ENCODE measurements at places on chromosomes 2 and 18.

DNA sequence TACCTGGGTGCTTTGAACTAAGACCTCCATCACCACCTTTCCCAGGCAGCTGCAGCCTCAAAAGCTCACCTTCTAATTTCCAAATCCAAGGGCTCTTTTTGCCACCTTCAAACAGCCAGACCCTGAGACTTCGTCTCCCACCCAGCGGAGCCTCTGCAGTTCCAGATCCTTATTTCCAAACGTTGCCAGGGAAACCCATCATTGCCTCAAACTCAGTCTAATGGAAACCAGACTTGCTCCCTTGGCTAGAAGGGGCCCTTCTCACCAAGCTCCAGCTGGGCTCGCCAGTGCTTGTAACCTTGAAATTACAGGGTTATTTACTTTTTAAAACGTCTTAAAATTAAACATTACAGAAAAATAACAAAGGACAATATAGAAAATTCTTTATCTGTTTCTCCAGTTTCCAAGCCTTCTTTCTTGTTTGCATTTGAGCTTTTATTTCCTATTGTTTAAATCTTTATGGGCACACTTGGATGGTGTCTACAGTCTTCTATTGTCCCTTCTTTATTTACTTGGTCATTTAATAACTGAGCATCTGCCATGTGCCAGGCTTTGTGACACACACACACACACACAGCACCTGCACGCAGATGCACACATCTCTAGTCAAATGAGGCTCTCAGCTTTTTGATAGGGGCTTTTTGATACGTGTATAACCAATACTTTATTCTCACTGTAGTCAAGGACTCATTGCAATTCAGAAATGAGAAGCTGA is 36.1 kb downstream of the TRPM8 start:
- ATAC-seq, result peak; percentile 57

DNA sequence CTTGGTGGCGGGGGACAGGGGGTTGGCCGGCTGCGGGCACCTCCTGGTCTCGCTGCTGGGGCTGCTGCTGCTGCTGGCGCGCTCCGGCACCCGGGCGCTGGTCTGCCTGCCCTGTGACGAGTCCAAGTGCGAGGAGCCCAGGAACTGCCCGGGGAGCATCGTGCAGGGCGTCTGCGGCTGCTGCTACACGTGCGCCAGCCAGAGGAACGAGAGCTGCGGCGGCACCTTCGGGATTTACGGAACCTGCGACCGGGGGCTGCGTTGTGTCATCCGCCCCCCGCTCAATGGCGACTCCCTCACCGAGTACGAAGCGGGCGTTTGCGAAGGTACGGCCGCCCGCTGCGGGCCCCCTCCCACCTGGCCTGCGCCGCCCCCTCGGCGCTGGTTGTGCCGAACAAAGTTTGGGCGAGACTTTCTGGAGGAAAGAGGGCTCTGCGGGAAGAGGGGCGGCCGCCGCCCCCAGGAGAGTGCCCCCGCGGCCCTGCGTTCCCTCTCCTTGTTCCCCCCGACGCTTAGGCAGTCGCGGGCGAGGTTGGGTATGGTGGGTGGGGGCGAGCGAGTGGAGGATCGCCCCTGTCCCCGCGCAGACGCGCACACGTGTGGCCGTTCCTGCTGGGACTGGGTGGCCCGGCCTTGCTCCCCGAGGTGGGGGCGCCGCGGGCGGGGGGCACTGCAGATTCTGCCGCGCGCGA is 866 bp downstream of the CRIM1 start:
- no peak for ATAC-seq

DNA sequence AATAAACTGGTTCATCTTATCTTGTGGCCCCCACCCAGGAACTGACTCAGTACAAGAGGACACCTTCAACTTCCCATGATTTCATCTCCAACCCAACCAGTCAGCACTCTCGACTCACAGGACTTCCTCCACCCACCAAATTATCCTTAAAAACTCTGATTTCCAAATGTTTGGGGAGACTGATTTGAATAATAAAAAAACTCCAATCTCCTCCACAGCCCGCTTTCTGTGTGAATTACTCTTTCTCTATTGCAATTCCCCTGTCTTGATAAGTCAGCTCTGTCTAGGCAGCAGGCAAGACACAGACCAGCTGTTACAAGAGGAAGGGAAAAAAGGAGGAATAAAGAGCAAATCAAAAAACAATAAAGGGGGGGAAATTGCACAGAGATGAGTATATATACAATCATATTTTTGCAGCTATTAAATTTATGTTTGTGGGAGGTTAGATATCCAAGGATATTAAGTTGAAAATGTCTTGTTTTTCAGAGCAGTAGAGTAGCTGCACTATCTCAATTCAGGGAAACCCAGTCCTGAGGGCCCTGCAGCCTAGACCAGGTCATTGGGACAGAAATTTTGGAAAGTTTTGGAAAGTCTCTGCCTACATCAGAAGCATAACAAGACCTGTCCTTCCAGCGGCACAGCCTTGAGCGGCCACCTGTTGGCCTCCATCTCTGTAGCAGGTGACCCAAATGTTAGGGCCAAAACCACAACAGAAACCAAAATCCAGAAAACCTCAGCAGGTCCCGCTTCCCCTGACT is 32.8 kb upstream of the SIGLEC15 start:
- peak; percentile 19 for ATAC-seq

GRCh38 chr2:202608142-202608852 is 26.5 kb upstream of the FAM117B start:
- ATAC-seq, result no peak

DNA sequence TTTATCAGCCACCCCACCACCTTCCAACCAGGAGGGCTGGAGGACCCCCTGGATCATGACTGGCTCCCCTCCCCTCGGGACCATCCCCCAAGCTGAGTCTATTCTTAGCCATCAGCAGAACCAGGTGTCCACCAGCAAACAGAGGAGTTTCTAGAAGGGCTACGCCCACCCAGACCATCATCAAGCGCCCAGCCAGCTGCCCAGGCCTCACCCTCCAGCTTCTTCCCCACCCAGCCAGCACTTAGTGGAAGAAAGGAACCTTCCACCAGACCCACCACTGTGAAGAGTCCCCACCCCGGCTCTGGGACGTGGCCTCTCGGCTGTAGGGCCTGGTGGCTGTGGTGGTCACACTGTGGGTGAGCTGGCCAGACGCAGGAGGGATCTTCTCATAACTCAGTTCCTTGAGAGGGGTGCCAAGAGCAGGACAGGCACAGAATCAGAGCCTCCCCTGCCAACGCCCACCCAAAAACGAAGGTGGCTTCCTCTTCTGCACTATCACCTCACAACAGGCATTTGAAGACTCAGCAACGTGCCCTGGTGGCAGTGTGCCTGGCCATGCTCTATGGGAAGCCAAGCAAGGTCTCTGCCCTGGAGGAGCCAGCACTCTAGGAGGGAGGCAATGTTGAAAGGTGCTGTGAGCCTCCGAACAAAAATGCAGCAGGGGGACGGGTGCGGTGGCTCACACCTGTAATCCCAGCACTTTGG is 19.0 kb downstream of the BIN1 start:
- ATAC-seq, result peak; percentile 4

DNA sequence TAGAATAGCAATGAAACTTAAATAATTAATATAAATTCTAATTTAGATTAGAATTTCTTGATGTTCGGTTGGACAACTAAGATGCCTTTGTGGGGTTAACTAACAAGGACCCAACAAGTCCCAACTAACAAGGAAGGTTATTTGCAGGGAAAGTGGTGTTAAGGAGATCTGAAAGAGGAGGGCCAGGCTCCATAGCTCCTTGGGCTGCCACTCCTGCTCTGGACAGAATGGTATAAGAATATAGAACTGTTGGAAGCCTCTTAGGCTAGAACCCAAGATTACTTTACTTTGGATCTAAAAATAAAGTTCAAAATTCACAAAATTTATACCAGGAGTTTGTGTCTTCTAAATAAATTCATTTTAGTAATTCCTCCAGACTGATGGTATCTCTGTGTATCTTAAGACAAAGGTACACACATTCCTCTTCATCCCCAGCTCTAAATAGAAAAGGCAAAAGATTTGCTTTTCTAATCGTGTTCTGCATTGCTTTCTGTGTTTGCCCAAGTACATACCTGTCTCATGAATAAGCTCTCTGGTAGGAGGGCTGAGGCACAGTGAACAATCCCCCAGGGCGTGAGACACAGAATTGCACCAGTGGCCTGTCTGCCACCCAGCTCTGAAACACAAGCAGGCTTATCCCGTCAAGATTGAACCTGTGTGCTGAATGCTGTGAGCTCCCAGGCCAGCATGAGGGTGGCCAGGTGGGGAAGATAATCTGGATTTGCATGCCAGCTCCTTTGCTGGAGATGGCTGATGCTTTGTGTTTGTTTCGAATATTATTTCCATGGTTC is 176.0 kb downstream of the ACKR3 start:
- no peak for ATAC-seq

GRCh38 chr2:189213250-189213649 is 33.7 kb upstream of the COL5A2 start:
- no peak for ATAC-seq

DNA sequence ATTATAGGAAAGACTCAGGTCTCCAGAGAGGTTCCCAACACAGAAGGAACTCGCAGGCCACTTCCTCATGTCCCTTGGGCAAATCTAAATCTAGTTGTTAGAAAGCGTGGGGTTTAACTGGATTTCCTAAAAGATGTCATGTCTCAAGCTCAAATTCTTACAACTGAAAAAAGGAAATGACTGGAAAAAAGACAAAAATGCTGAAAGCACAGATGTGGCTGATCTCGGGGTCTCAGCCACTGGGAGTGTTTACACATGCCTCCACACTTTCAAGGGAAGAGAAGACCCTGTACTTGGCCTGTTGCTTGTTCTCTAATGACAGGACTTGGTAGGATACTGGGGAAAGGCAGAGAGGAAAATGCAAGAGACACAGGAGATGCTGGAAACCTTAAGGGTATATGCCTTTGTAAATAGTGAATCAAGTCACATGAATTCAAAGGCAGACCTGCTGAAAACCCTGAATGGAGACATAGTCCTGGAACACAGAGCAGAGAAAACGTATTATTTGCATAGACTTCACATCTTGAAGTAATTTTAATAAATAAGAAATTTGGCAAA is 160.9 kb upstream of the MEIS1 start:
- no peak for ATAC-seq

- ATAC-seq, result no peak
Observed at GRCh38 chr18:44677933-44678332, 2.8 kb upstream of the SETBP1 start.

- ATAC-seq, result no peak
Observed at GRCh38 chr2:199018826-199019225, 438.9 kb downstream of the SATB2 start.

- peak; percentile 93 for ATAC-seq
Observed at GRCh38 chr18:68177807-68178702, 536.9 kb downstream of the TMX3 start.

- ATAC-seq, result peak; percentile 75
Observed at GRCh38 chr2:62423235-62423634, 82.8 kb downstream of the TMEM17 start.

GRCh38 chr2:240143276-240143675 is 2.8 kb upstream of the OTOS start:
- no peak for ATAC-seq

DNA sequence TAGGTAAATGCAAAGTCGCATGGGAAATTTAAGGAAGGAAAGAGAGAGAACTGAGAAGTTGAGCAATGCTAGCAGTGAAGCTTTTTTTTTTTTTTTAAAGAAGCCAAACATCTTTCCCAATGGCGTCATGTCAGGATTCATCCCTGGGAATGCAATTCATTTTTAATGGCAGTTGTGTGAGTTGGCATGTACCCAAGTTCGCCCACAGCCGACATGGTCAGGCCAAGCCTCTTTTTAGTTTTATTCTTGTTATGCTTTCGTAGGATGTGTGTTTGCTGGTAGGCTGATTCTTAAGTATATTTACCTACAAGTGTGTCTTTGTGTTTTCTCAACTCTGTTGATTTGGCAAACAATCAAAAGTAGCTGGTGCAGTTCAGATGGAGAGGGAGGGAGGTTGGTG is 127.6 kb upstream of the ITGA6 start:
- ATAC-seq, result no peak

DNA sequence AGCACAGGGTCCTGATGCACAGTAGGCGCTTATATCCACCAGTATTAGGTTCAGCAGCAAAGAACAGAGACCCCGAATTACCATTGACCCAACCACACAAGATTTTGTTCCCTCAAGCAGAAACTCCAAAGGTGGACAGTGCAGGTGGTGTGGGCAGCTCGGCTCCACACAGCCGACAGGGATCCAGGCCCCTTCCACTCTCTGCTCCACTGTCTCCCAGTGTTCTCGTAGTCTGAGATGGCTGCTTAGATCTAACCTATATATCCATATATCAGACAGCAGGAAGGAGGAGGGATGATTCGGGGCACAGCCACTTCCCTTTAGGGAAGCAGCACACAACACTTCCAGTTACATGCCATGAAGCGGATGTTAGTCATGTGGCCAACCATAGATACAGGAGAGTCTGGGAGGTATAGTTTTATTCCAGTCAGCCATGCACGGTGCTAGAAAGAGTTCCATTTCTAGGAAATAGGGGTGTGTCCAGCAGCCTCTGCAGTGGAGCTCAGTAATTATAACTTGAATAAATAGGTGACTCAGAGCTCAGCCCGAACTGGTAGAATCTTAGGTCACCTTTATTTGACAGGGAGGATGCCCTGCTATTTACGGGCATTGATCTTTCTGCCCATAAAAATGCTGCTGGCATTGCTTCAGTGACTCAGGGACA is 158.9 kb downstream of the TWIST2 start:
- ATAC-seq, result no peak

DNA sequence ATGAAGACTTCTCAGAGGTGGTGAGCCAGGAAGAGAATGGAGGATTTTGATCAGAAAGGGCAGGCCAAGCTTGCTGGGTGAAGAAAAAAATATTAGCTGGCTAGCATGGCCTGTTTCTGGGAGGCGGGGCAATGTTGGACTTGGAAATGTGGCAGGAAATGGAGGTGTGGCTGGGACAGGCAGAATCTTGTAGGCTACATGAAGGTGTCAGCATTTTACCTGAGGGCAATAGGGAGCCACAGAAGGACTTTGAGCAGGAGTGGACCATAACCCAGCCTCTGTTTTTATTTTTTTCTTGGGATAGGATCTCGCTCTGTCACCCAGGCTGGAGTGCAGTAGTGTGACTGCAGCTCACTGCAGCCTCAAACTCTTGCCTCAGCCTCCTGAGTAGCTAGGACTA is 31.7 kb downstream of the EMX1 start:
- no peak for ATAC-seq

DNA sequence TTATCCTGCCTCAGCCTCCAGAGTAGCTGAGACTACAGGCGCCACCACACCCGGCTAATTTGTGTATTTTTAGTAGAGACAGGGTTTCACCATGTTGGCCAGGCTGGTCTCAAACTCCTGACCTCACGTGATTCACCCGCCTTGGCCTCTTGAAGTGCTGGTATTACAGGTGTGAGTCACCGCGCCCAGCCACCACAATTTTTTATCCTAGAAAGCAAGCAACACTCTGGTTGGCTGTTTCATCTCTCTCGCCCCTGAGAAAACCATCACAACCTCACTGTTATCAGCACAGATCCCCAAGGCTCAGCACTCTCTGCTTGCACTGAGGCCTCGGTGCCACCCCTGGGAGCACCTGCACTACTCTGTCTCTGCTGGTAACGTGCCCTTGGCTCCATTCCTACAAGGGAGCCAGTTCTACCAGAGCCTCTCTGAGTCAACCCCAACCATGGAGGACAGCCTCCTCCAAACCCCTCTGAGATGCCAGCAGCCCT is 134.8 kb upstream of the AGAP1 start:
- ATAC-seq, result no peak

GRCh38 chr2:176584333-176584732 is 315.1 kb downstream of the MTX2 start:
- peak; percentile 54 for ATAC-seq

- ATAC-seq, result no peak
Observed at GRCh38 chr2:70735071-70735470, 32.9 kb downstream of the ADD2 start.

- ATAC-seq, result no peak
Observed at GRCh38 chr2:169036736-169037440, 5.8 kb upstream of the ABCB11 start.
